Cardiac septum (tissue), 1 donor: ENCODE measurements at places on chromosomes 12 and 14. TPM values are rescaled to one million over a fixed set of nuclear protein-coding genes. Genes with fewer than 3 reads are reported as not detected.

Gene ADAMTS20
- not detected for total RNA-seq

Gene KRT72
- total RNA-seq: not detected

Gene RIN3
- 12.1 TPM for total RNA-seq

Gene HCAR1
- not detected for total RNA-seq

Gene BBS10
- total RNA-seq: 9.6 TPM

Gene TSPAN19
- not detected for total RNA-seq

- DNase-seq: no peak
These were observed 220.8 kb upstream of the CAND1 start for GRCh38 chr12:67048371-67048770.

GRCh38 chr12:113480336-113480971, 8.8 kb upstream of the LHX5 start:
- DNase-seq: no peak

DNA sequence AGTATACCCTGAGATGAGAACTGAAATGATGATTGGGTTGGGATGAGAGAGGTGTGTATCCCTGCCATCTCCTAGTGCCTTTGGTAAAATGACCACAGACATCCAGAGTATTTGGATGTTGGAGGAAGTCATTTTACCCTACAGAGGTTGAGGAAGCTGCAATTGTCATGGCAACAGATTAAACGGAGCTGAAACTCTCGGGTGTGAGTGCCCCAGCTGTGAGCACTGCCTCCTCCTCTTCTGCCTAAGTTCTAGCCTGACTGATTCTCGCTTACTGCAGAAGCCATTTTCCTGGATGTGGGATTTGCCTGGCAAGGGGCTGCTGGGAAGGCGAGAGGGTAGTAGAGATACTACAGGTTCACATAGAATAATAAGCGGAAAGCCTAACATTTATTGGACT, 10.3 kb upstream of the PPP4R4 start:
- no peak for DNase-seq

DNA sequence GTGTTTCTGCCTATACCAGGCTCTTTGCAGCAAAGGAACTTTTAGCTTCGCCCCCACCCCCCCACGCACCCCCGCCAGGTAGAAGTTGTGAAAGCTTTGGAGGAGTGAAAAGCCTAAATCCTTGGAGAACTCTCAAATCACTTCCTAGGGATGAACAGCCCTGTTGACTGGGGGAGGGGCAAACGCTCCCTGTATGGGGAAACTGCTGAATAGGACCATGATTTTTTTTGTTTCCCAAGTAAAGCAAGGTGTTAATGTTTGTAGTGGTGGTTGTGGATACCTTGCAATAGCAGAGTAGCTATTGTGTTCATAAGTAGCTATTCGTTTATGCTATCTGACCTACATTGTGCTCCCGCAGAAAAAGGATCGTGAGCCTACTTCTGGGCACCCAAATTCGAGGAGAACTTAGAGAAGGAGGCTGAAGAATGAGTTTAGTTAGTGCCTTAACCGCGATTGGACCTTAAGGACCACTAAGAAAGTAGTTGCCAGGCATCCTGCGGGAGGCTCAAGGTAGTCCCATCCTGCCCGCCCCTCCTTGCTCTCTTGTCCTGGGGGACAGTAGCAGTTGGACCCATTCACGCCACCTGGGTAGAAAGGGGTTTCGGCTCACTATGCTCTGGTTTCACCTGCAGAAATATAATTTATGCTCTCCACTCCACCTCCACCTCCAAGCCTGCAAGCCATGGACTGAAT, 901 bp upstream of the NFKBIA start:
- no peak for DNase-seq
